ENCODE measurements at places on chromosomes 4 and X.

GRCh38 chr4:26765515-26765914 is 95.1 kb upstream of the STIM2 start:
- no peak for DNase-seq

DNA sequence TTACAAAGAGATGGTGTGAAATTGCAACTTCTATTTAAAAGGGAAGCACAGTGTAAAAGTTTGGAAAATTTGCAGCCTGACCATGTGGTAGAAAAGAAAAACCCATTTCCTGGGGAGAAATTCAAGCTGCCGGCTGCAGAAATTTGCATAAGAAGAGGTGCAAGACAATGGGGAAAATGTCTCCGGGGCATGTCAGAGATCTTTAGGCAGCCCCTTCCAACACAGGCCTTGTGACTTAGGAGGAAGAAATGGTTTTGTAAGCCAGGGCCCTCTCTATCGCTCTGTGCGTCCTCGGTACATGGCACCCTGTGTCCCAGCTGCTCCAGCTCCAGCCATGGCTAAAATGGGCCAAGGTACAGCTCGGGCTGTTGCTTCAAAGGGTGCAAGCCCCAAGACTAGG is 40.4 kb downstream of the CCDC158 start:
- no peak for DNase-seq

GRCh38 chr4:187006189-187006618 is 282.5 kb upstream of the FAT1 start:
- DNase-seq: peak; percentile 78

GRCh38 chr4:123671636-123672404 is 275.2 kb downstream of the SPRY1 start:
- no peak for DNase-seq

GRCh38 chr4:86223472-86223871 is 136.4 kb downstream of the MAPK10 start:
- peak; percentile 47 for DNase-seq

- DNase-seq: no peak
Observed at GRCh38 chrX:125622899-125623298, 303.2 kb downstream of the TEX13C start.

DNA sequence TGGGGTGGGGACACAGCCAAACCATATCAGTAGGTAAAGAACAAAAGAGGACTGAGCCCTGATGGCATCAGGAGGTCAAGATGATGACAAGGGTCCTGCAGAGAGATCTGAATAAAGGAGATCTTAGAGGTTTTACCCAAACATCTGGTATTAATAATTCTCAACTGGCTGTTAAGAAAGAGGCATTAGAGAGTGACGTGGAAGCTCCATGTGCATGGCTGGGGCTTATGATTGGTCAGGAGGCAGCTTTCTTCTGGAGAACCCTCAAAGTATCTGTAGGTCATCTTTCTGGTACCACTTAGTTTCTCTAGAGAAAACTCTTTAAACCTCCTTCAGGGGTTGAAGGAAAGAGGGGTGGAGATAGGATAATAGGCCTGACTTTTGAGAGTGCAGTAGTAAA is 18.7 kb downstream of the MGST2 start:
- DNase-seq: peak; percentile 57

GRCh38 chrX:8848441-8848840 is 47.3 kb upstream of the FAM9A start:
- DNase-seq: no peak

GRCh38 chr4:5143306-5143861 is 92.1 kb downstream of the STK32B start:
- DNase-seq: no peak

GRCh38 chrX:44474410-44474809 is 68.2 kb downstream of the FUNDC1 start:
- peak; percentile 85 for DNase-seq

DNA sequence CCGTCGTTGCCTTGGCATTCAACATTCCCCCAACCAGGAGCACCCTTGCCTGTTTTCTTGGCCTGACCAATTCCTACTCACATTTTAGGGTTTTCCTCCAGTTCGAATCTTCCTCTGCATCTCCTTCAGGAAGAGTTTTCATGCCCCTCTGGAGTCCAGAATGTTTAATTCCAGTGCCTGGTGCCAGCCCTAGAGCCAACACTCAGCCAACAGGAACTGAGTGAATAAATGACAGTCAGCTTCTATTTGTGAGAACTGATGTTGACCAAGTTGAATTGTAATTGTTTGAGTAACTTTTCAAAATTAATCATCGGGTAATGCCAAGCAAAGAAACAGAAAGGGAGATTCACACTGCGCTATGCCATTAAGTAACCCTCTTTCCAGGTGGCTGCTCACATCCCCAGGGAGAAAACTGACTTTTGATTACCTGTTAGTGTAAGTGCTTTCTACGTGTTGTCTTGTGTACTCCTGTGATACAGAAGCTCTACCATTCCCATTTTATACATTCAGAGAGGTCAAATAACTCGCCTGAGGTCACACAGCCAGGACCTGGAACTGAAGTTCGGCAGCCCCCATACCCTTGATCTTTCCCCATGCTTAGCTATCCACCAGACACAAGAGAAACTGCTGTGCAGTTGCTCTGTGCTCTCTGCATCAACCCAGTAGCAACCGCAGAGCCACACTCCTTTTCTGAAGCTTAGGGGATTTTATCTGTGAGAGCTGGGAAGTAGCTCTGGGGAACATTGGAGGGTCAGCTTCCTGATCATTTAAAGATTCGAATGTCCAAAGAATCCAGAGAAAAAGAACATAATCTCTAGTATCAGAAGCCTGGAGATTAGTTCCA is 19.0 kb upstream of the SLC2A9 start:
- no peak for DNase-seq

DNA sequence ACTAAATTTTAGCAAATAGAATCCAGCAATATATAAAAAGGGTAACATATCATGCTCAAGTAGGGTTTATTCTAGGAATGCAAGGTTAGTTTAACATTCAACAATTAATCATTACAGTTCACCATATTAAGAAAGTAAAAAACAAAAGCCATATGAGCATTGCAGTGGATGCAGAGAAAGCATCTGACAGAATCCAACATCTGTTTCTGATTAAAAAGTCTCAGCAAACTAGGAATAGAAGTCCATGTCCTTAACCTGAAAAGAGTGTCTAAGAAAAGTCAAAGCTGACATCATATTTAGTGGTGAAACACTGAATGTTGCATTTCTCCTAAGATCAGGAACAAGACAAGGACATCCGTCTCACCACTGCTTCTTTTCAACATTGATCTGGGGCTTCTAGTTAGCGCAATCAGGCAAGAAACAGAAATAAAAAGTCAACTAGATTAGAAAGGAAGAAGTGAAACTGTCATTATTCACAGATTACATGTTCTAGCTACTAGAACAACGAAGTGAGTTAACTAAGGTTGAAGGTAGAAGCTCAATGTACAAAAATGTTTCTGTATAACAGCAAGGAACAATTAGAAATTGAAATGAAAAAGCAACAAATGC is 49.3 kb downstream of the MRPL1 start:
- DNase-seq: peak; percentile 37

GRCh38 chrX:13023567-13023966 is 20.9 kb downstream of the FAM9C start:
- no peak for DNase-seq

DNA sequence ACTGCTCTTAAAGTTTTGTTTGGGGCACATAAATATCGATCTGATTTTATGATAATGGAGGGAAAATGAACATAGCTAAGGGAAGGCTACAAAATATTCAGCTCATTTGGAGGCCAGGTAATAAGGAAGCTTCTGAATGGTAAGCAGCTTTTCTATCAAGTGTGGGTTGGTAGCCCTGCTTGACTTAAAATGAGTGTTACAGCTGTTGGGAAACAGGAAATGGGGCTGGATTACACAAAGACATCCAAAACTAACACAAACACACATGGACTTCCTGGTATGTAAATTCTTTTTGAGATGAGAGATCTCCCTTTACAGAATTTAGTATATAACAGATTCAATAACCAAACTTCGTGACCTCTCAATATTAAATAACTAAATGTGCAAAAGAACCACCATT is 58.0 kb downstream of the FGF16 start:
- peak; percentile 53 for DNase-seq

GRCh38 chr4:156294577-156294976 is 340.9 kb upstream of the CTSO start:
- peak; percentile 79 for DNase-seq

GRCh38 chr4:161554372-161554990 is 609.3 kb downstream of the FSTL5 start:
- peak; percentile 20 for DNase-seq

- DNase-seq: peak; percentile 44
Observed at GRCh38 chr4:54440394-54441136, 211.5 kb downstream of the PDGFRA start.

GRCh38 chrX:68945603-68946228 is 116.9 kb downstream of the EFNB1 start:
- DNase-seq: peak; percentile 52
